ENCODE measurements at places on chromosomes 2 and 18.

- no peak for DNase-seq
These were observed 17.3 kb downstream of the PFN4 start for GRCh38 chr2:24105816-24106215.

DNA sequence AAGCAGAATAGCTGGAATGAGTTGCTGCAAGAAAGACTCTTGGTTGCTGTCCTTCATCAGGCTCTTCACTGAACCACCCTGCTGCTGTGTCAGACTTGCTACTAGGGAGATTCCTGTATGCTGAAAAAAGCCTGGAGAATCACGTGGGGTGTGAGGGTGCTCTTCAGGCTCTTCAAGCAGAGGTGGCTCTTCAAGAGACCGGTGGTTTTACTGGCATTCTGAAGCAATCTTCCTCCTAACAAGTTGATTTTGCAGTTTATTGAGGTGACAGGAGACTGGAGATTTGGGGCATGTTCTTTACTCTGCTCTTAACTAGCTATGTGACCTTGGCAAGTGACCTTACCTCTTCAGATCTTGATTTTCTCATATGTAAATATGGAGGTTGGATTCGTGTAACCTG lies 14.1 kb downstream of the TMEM178A start:
- no peak for DNase-seq

- no peak for DNase-seq
These were observed 15.2 kb upstream of the FZD5 start for GRCh38 chr2:207784898-207785297.

DNA sequence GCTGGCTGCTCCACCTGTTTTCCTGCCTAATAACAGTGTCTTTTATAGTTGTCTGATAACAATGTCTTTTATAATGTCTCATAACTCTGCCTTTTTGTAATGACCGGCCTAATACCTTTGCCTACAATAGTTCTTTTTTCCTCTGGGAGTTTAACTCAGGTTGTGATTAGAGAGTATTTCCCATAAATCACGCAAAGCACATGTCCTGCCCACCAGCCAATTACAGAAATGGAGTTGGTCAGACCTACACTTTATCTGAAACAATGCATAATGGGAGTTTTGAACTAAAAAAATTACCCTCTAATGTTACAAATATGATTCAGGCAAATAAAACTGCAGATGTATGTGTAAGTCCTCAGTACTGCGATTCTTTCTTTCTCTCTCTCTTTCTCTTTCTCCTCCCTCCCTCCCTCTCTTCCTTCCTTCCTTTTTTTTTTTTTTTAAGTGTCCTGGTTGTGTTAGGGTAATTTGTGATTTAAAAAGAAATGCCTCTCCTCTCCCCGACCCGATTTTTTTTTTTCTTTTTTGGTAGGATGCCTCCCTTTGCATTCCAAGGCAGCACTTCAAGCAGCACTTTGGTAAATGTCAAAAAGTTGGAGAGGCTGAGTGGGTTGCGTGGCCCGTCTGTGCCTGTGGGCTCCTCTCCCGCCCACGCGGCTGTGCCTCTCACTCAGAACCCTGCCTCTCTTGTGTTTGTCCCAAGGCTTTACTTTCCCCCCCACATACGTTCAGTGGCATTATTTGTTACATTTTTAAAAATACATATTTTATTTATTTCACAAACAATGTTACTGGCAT lies 147.3 kb downstream of the AGAP1 start:
- no peak for DNase-seq

DNA sequence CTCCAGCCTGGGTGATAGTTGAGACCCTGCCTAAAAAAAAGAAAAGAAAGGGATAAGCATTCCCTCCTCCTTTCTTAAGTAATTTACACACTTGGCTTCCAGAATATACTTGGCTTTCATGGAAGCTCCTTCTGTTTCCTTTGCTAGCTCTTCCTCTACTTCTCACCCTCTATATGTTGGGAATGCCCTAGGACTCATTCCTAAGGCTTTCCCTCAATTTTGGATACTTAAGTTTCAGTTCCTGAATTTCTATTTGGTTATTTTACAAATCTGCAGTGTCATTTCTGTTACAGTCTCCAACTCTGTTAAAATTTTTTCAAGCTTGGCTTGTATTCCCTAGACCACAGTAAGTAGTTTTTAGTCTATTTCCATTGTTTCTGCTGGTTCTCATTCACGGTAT lies 23.6 kb downstream of the SP3 start:
- no peak for DNase-seq

DNA sequence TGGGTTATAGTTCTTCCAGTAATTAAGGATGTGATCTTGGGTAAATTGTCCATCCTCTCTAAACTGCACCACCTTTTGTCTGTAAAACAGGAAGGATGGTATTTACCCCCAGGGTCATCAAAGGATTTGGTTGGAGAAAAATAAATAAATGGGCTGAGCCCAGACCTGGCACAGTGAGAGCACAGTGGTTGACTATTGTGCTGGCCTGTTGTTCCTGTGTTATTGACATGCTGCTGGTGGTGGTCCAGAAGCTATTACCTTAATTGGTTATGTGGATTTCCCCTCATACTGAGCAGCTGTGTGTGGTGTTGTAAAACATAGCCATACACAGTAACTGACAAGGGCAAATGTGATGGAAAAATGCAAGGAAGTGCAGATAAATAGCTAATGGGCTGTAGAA lies 746 bp upstream of the IL37 start:
- no peak for DNase-seq

GRCh38 chr2:38068234-38068633 lies 7.7 kb downstream of the CYP1B1 start:
- DNase-seq, result no peak

DNA sequence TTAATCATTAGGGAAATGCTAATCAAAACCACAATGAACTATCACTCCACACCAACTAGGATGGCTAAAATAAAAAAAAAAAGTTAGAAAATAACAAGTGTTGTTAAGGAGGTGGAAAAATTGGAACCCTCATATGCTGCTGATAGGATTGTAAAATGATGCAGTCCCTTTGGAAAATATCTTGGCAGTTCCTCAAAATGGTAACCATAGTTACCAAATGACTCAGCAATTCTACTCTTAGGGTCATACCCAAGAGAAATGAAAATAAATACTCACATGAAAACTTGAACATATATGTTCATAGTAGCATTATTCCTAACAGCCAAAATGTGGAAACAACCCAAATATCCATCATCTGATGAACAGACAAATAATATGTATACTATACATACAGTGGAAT lies 15.7 kb upstream of the ACVR2A start:
- DNase-seq, result no peak

DNA sequence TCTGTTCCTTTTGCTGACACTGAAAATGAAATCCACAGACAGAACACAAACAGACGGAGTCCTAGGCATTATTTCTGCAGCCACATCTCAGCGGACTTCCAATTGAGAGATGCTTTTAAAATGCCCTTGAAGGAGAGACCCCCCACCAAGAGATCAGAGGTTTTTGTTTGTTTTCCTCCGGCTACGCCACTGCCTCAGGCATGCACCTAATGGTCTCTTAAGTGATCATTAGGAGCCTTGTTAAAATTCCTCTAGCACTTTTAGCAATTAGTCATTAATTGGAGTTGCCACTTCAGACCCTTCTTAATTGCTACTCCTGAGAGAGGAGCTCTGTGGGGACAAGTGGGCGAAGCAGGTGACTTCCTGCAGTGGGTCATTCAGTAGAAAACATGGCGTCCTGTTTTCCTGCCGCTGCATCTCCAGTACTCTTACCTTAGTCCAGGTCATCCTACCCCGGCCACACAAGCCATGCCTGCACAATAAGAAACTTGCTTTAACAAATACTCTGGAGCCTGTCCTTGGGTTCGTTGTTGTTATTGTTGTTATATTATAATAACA lies 257.7 kb upstream of the CHAC2 start:
- no peak for DNase-seq

DNA sequence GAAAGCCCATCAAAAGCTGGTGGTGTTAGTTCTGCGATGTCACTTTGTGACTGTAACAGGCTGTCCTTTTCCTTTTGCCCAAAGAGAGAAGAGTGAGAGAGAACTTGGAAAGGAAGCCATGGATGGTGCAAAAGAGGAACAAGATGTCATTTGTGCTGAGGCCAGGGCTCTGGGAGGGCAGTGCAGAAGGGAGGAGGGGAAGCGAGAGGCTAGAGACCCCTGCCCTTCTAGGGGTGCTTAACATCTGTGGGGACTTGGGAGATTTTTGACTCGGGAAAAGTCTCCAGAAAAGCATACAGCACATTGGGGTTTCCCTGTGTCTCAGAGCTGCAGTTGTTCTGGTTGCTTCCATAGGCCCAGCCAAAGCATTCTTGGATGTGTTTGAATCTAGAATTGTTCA lies 49.6 kb downstream of the ZBTB7C start:
- DNase-seq, result no peak

GRCh38 chr2:194706179-194706578 lies 950.8 kb upstream of the SLC39A10 start:
- DNase-seq, result no peak

GRCh38 chr18:7000484-7001096 lies 117.0 kb downstream of the LAMA1 start:
- DNase-seq, result no peak

GRCh38 chr2:200203381-200203827 lies 103.1 kb upstream of the SPATS2L start:
- no peak for DNase-seq

Data from caudate nucleus (tissue), 63 donors.